Activated naive CD8-positive, alpha-beta T cell treated with anti-CD3 and anti-CD28 coated beads for 36 hours (primary cell): ENCODE measurements at places on chromosomes 4 and X. TPM values are rescaled to one million over a fixed set of nuclear protein-coding genes. Genes with fewer than 3 reads are reported as not detected.

DNA sequence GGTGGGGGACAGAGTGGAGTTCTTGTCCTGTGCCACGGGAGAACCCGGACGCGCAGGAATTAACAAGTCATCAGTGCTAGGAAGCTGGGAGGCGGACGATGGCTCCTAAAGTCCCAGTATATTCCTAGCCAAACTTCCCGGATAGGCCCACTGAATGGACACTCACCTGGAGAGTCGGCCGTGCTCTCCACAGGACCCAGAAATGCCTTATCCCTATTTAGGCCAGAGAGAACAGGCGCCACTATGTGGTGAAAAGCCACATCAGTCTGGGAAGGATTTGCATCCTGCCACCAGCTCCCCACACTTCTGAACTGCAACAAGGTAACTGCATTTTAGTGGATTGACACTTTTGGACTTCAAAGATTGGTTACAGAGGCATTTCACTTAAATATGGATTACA, 1.1 kb downstream of the CFAP299 start:
- no peak for DNase-seq

GRCh38 chrX:33065415-33065814, 145.9 kb downstream of the DMD start:
- no peak for DNase-seq

- DNase-seq = no peak
Observed at GRCh38 chr4:148757171-148757570, 315.0 kb upstream of the NR3C2 start.

GRCh38 chr4:40953283-40954087, 203.7 kb downstream of the NSUN7 start:
- DNase-seq = no peak

- no peak for DNase-seq
Observed at GRCh38 chrX:57905141-57905540, 5.1 kb downstream of the ZXDA start.

DDX60 gene
- total RNA-seq = 22.2 TPM
